Peyer's patch (tissue), 4 donors: ENCODE measurements at places on chromosomes 5 and 9.
A peak's percentile ranks its signal among the peaks of the same experiment; 100 is the strongest.

DNA sequence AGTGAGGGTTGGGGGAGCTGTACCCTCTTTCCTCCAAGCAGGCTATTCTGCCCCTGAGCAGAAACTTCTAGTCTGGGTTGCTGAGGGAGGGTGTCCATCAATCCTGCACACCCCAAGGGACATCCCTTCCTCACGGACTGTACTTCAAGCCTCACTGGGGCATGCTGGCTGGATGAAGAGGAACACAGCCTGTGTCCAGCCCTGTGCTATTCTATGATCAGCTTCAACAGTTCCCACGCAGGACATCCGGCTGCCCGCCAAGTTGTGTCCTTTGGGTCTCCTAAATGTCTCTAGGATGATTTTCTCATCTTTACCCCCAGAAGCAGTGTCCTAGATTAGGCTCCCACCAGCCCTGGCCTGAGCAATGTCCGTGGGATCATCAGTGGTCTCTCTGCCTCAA lies 68.1 kb downstream of the CRB2 start:
- no peak overlapping the region for H3K4me3 ChIP-seq
- no peak overlapping the region for H3K27ac ChIP-seq
- no peaks in the 10 kb centered on the region for H3K4me1 ChIP-seq
- peaks cover 29% of the 10 kb centered on the region for H3K36me3 ChIP-seq

DNA sequence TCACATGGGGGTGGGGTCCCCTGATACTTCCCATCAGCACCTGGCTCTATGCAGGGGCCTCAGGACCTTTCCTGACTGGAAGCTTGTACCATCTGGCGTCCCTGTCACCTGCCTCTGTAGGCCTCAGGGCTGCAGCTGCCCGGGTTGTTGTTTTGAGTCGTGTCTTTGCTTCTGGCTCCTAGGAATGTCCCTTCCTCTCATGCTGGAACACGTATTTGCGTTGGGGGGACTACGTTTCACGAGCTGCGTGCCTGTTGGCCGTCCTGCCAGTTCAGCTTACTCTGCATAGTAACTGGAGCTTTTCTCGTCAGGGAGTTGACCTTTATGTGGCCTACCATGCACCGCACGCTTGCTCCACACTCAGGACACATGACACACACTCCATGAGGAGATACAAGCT lies 54.9 kb upstream of the IRX4 start:
- no peak overlapping the region for H3K27ac ChIP-seq
- no peaks in the 10 kb centered on the region for H3K36me3 ChIP-seq
- DNase-seq, result no peak
- no peaks in the 10 kb centered on the region for H3K27me3 ChIP-seq
- no peak overlapping the region for H3K4me3 ChIP-seq

GRCh38 chr9:76044266-76044819 lies 153.9 kb downstream of the PCSK5 start:
- no peak overlapping the region for H3K4me3 ChIP-seq
- no peak for DNase-seq
- H3K36me3 ChIP-seq, result no peaks in the 10 kb centered on the region
- no peak overlapping the region for H3K27ac ChIP-seq
- peaks cover 22% of the 10 kb centered on the region for H3K4me1 ChIP-seq

- no peak for DNase-seq
- no peaks in the 10 kb centered on the region for H3K36me3 ChIP-seq
- H3K4me3 ChIP-seq, result no peak overlapping the region
- H3K27ac ChIP-seq, result no peak overlapping the region
Measured at GRCh38 chr5:159465604-159466003, 135.3 kb upstream of the IL12B start.

- no peaks in the 10 kb centered on the region for H3K4me1 ChIP-seq
- H3K27me3 ChIP-seq, result no peaks in the 10 kb centered on the region
- H3K27ac ChIP-seq, result no peak overlapping the region
- H3K4me3 ChIP-seq, result no peak overlapping the region
Measured at GRCh38 chr5:173771725-173772383, 116.3 kb upstream of the CPEB4 start.

- H3K4me1 ChIP-seq, result no peaks in the 10 kb centered on the region
- no peak overlapping the region for H3K4me3 ChIP-seq
- H3K27ac ChIP-seq, result no peak overlapping the region
- H3K36me3 ChIP-seq, result no peaks in the 10 kb centered on the region
Measured at GRCh38 chr5:2399096-2399495, 352.4 kb downstream of the IRX2 start.

GRCh38 chr9:125240649-125240999 lies 519 bp downstream of the HSPA5 start:
- peaks cover 24% of the 10 kb centered on the region for H3K4me1 ChIP-seq
- no peaks in the 10 kb centered on the region for H3K27me3 ChIP-seq
- DNase-seq, result peak; percentile 68
- H3K4me3 ChIP-seq, result peak overlapping the region; percentile 86
- peak overlapping the region; percentile 98 for H3K27ac ChIP-seq
- no peaks in the 10 kb centered on the region for H3K36me3 ChIP-seq

DNA sequence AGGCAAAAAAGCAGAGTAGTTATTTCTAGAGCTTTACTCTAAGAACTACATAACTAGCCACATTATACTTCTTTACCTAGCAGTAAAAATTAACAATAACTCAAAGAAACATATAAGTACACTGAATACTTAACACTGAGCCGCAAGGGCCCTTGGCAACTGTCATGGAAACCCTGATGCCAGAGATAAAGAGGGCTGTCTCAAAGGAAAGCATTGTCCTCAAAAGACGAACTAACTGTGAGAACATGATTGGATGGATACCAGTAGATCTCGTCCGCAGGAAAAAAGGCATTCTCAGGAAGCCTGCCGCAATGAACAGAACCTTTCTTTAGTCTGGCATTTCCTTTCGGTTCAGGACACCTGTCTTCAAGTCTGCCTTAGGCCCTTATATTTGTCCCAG lies 379.0 kb upstream of the SLC30A5 start:
- H3K36me3 ChIP-seq, result no peaks in the 10 kb centered on the region
- H3K4me1 ChIP-seq, result no peaks in the 10 kb centered on the region
- H3K27me3 ChIP-seq, result no peaks in the 10 kb centered on the region

DNA sequence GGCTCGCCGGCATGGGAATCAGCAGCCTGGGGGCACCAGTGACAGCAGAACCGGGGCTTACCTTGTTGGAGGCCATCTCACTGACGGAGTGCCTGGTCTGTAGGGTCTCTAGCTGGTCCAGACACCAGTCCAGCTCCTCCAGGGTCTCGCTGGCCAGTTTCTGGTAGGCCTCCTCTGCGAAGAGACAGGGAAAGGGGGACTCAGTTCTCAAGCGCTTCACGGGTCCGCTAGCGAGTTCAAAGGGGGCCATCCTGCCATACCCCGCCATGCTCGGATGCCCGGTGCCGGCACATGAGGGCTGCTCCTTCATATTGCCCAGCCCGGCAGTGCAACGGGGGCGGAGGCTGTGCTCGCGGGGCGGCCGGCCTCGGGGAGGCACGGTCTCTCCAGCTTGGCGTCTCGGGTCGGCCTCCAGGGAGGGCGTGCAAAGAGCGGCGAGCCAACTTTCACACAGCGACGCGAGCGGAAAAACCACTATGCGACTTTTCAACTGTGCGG lies 456.0 kb downstream of the RAB3C start:
- peak overlapping the region; percentile 63 for H3K4me3 ChIP-seq
- no peaks in the 10 kb centered on the region for H3K4me1 ChIP-seq
- DNase-seq, result no peak
- H3K36me3 ChIP-seq, result no peaks in the 10 kb centered on the region
- peak overlapping the region; percentile 88 for H3K27ac ChIP-seq
- H3K27me3 ChIP-seq, result no peaks in the 10 kb centered on the region

- H3K4me1 ChIP-seq, result no peaks in the 10 kb centered on the region
- DNase-seq, result no peak
- H3K27me3 ChIP-seq, result no peaks in the 10 kb centered on the region
- H3K36me3 ChIP-seq, result no peaks in the 10 kb centered on the region
Measured at GRCh38 chr9:89397471-89397870, 79.2 kb downstream of the SECISBP2 start.

DNA sequence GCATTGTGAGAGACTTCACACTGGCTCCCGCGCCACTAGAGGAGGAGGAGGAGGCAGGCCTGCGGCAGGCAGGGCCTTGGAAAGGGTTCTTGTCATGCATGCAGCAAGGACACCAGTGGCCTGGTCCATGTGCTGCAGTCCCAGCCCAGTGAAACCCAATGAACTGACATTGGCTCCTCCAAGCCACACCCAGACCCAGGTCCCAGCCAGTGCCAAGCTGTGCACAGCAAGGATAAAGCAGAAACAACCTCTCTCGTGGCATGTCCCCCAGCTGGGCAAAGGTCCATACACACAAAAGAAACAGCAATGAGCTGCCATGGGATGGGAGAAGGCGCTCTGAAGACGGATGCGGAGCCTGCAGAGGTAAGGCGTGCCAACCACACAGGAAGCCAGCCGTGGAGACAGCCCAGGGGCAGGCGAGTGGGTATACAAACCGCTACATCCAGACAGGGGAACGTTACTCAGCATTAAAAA lies 89.2 kb downstream of the SEMA4D start:
- peak overlapping the region; percentile 57 for H3K27ac ChIP-seq
- H3K4me3 ChIP-seq, result no peak overlapping the region
- no peaks in the 10 kb centered on the region for H3K36me3 ChIP-seq
- H3K4me1 ChIP-seq, result peaks cover 37% of the 10 kb centered on the region

- H3K27ac ChIP-seq, result peak overlapping the region; percentile 32
- H3K36me3 ChIP-seq, result no peaks in the 10 kb centered on the region
- peaks cover 13% of the 10 kb centered on the region for H3K4me1 ChIP-seq
- DNase-seq, result no peak
- H3K4me3 ChIP-seq, result no peak overlapping the region
Measured at GRCh38 chr5:172854451-172854871, 20.4 kb downstream of the ERGIC1 start.
